ENCODE measurements at places on chromosomes 4 and X.

- no peak for DNase-seq
Observed at GRCh38 chr4:189771696-189772361, 168.8 kb upstream of the FRG1 start.

DNA sequence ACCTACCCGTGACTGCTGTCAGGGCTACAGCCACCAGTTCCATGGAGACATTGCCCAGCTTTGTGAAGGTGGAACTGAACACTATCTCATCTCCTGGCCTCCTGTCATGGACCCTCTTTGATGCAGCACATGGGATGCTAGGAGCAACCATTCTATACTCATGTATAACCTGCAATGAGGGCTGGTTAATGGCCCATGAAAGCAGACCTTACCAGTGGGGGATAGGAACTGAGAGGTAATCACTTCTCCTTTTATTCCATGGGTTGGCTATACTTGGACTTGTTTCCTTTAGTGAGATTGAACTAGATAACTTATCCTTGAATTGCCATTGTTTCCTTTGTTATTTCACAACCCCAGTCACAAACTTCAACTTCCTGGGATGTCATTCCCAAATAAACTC, 310.6 kb downstream of the BMPR1B start:
- DNase-seq, result no peak

- no peak for DNase-seq
Observed at GRCh38 chrX:27903960-27904359, 77.3 kb downstream of the DCAF8L1 start.

- no peak for DNase-seq
Observed at GRCh38 chr4:153138736-153139135, 65.5 kb upstream of the TRIM2 start.

GRCh38 chr4:184400375-184400870, 73.9 kb downstream of the IRF2 start:
- DNase-seq, result no peak

- DNase-seq, result no peak
Observed at GRCh38 chrX:346034-346813, 27.6 kb upstream of the GTPBP6 start.

- DNase-seq, result peak; percentile 29
Observed at GRCh38 chr4:13483768-13484121, 395 bp downstream of the RAB28 start.

GRCh38 chr4:48792348-48793006, 12.4 kb upstream of the FRYL start:
- DNase-seq, result no peak

- no peak for DNase-seq
Observed at GRCh38 chrX:47498411-47498810, 15.4 kb upstream of the ZNF41 start.

GRCh38 chrX:38599796-38600755, 38.7 kb downstream of the TSPAN7 start:
- no peak for DNase-seq

DNA sequence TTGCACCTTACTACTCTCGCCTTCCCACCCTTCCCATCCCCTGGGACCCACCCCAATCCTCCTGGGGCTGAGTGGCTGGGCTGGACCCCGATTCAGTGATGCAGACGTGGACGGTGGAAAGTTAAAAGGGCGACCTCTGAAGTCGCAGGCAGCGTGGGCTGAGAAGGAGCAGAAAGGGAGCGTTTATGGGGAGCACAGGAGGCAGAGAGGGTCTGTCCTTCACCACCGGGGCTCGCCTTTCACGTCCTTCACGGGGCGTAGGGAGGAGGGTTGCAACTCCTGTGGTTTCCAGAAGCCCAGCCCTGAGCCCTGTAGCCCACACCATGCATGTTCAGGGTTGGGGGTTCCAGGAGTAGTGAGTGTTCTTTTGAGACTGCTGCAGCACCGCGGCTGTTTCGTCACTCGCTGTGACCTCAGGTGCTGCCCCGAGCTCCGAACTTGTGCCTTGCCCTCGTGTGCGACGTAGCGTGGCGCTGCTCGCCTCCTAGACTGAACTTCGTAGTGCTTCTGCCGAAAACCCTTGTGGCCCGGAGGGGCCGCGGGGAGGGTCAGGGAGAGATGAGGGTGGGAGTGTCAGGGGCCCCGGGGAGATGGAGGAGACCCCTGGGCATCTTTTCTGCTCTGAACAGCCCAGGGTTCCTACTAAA, 1.6 kb downstream of the NHS start:
- no peak for DNase-seq

- DNase-seq, result no peak
Observed at GRCh38 chr4:113404841-113405240, 355.4 kb downstream of the ANK2 start.

DNA sequence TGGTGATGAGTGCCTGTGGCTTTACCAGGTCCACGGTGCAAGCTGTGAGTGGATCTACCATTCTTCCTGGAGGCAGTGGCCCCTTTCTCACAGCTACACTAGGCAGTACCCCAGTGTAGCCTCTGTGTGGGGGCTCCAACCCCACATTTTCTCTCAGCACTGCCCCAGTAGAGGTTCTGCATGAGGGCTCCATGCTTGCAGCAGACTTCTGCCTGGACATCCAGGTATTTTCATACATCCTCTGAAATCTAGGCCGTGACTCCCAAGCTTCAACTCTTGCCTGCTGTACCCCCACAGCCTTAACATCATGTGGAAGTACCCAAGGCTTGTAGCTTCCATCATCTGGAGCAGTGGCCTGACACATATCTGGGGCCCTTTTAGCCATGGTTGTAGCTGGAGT, 90.1 kb downstream of the SH3BGRL start:
- DNase-seq, result no peak

DNA sequence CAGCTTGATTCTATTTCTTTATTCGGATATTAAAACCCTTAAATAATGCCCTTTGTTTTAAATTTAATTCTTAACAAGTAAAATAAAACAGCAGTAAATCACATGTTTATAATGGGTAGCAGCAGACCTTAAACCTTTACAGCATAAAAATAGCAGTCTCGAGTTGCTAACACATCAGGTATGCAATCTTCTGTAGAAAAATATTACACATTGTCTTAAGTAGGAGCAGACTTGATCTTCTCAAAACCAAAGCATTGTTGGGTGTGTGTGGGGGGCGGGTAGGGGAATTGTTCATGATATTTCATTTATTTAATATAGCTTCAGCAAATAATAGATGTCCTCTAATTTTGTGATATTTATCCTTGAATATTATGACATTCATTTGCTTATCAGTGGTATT, 331.4 kb downstream of the PCDH7 start:
- no peak for DNase-seq

DNA sequence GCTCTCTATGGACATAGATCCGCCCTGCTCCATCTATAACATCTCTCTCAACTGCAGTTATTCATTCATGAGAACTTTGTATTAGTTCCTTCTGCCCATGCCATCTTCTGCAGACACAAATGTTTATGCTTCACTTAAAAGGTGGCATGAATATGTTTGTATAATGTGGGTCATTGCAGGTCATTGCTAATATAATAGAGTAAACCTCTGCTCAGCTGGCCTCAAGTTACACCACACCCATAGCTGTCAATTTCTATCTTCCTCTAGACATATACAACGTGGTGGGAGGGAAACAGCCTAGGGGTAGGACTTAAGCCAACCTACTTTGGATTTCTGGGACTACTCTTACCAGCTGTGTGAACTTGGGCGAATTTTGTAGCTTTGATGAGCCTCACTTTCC, 129.8 kb downstream of the ATXN3L start:
- DNase-seq, result no peak

DNA sequence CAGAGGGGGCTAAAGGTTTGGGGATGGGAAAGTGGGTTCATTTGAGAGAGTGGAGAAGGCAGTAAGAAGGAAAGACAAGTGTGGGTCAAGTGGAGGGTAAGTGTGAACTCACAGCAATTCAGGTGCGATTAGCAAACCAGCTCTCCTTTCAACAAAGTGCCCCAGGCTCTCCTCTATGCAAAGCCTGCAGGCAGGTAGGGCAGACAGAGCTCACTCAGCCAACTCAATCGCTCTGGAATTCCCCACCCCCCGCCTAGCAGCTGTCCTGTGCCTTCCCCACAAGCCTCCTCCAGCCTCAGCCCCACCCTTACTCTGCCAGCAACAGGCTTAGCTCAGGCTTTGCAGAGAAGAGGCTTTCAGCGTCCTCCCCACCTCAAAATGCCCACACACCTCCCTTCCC, 14.8 kb upstream of the MAMLD1 start:
- no peak for DNase-seq

GRCh38 chrX:24396236-24396930, 35.9 kb downstream of the SUPT20HL1 start:
- DNase-seq, result peak; percentile 31

- no peak for DNase-seq
Observed at GRCh38 chrX:151825007-151825406, 87.7 kb upstream of the MAGEA4 start.

GRCh38 chrX:130285069-130285620, 16.4 kb upstream of the ZNF280C start:
- no peak for DNase-seq

DNA sequence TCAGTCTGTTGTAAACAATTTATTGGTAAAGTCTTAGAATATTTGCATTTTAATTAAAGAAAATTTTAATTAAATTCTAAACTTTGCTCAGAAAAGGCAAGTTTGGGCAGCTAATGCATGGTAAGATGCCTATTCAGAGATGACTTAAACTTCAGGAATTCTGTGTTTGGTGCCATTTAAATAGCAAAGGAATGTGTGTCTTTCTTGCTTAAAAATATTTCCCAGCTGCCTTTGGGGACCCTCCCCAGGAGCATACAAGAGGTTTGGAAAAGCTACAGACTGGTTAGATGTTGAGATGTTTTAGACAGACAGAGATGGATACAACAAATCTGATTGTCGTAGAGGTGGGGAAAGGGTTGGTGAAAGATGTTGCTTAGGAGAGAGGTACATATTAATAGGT, 36.5 kb downstream of the AFF2 start:
- no peak for DNase-seq

- no peak for DNase-seq
Observed at GRCh38 chr4:153777421-153777820, 11.5 kb downstream of the SFRP2 start.

DNA sequence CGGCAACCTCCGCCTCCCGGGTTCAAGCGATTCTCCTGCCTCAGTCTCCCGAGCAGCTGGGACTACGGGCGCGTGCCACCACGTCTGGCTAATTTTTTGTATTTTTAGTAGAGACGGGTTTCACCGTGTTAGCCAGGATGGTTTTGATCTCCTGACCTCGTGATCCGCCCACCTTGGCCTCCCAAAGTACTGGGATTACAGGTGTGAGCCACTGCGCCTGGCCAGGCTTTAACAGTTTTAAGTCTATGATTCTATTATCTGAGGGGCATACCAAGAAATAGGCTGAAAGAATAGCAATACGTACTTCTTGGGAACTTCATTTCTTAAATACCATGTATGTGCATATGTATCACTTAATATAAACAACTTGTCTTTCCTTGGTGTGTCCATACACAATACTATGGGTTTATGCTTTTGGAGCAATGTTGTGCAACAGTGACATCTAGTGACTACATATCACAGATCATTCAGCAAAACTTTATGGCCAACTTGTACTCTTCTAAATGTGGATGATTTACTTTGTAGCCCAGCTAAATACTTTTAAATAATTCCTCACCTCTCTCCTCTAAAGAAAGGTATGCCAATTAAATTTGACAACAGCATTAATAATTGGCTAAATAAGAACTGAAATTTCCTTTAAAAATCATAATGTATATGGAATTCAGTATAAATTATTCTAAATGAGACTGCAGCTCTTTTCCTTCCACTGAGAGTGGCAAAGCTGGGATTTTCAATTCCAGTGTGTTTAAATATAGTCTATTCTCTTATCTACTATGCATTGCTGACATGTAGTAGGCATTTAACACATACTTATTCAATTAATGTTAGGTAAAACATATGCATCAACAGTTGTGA, 10.4 kb downstream of the SLC9B1 start:
- DNase-seq, result no peak

GRCh38 chrX:47574076-47574546, 8.1 kb upstream of the TIMP1 start:
- no peak for DNase-seq

DNA sequence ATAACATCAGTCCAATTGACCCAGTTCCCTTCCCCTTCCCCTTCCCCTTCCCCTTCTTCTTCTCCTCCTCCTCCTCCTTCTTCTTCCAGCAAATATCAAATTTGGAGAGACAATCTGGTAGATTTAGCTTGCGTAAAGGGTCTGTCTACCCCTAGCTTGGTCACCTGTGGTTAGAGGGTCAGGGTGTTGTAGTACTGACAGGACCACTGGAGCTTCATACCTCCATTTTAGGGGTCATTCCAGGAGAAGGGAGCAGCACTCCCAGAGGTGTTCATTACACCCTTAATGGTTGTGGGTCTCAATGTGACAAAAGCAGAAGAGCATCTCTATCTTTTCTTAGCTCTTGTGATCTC, 3.7 kb upstream of the FGB start:
- no peak for DNase-seq
